ENCODE measurements at places on chromosomes 11 and 22. TPM values are rescaled to one million over a fixed set of nuclear protein-coding genes. Genes with fewer than 3 reads are reported as not detected.

Gene KCNC1
- 0.26 TPM for total RNA-seq

Gene RFPL2
- 0.19 TPM for total RNA-seq

Gene TTC28
- total RNA-seq = 13.1 TPM

Gene FREY1
- not detected for total RNA-seq

Gene BATF2
- total RNA-seq = 2.0 TPM

Gene TTC12
- 7.4 TPM for total RNA-seq

Gene KBTBD3
- 6.1 TPM for total RNA-seq

Gene DTX4
- 20.0 TPM for total RNA-seq

Gene KDM4D
- total RNA-seq = 1.5 TPM

Gene CABP4
- total RNA-seq = not detected

Gene RGL4
- not detected for total RNA-seq

Gene SLC22A25
- total RNA-seq = not detected

Gene SMTNL1
- not detected for total RNA-seq

Gene POU2AF1
- not detected for total RNA-seq

All from H1 (cell line).